MV-4-11 (cell line): ENCODE measurements at places on chromosomes 4 and X.

DNA sequence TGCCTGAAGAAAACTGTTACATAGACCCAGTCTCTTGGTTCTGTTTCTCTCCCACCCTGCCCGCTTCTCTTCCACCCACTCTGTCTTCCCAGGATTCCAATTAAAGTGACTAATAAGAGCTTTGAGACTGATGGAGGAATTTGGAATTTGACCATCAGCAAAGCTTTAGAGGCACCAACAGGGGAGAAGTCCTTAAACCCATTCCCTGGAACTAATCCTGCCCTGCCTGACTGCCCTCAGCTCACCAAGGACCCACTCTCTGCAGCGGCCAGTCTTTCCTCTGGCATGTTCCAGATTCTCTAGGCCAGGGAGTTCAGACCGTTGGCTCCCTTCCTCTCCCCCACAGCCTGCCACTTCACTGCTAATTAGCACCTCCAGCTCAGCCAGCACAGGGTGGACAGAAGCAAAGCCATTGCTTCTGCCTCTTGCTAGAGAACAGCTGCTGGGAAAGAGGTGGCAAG lies 23.9 kb downstream of the SCD5 start:
- DNase-seq = no peak

GRCh38 chrX:84165711-84166110 lies 22.3 kb downstream of the RPS6KA6 start:
- no peak for DNase-seq

DNA sequence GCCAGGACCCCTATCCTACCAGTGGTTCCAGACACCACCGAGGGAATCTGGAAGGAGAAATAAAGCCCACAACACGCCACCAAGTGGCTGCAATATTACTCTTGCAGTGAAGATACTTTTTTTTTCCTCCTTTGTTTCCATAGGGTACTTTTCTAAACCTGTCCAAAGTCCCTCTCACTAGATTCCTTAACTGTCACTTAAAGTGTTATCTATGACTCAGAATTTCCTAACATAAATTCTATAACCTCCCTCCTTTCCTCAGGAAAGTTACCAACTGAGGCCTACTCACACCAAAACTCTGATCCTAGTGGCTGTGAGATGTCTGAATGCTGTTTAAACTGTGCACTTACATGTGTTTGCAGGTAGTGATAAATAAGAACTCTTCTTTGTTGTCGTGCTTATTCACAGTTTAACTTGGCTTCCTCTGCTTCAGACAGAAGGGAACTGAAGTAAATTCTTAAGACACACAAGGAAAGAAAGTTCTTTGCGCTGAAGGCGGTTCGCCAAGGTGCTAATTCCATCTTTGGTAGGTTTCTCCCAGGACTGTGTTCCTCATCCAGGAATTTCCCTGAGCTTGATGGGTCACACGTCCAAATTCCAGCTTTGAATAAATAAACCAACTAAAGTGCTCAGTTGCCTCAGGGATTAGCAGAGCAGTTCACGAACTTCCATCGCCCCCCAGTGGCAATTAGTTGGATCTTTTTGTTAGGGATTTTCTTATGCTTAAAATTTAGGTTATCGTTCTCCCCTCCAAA lies 10.7 kb upstream of the HCCS start:
- peak; percentile 0 for DNase-seq

DNA sequence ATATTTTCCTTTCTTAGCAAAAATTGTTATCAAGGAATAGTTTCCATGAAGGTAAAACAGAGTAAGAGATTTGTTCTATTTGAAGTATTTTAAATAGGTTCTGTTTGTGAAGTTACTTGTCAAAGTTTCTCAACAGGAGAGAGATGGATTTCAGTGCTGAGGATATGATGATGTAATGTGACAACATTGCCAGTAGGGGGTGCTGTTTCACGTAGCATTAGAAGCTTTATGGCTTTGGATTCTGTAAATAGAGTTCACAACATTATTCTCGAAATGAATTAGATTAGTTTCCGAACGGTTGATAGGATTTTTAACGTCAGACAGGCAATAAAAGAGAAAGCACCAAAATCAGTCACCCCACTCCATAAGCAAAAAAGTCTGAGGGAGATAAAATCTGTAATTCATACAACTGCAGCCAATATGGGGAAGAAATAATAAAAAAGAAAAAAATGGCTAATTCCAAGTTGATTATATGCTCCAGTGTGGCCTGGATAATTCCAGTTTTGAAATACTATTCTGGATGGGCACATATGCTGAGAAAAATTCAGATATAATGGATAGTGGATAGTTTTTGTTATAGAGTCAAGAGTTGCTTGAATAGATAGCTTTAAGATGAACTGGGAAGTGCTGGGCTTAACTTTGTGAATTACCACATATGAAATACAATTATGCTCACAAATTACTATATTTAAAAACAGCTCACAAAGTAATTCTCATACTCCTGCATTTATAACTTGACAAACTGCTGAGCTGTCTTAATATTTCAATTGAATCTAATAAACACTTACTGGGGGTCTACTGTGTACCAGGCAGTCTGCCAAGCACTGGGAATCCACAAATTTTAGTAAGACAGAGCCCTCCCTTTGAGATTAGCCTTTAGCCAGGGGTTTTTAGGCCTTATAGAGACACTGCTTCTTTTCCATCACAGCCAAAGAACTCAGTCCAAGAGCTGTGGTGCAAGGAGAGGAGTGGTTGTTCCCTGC lies 109.1 kb downstream of the GPAT3 start:
- peak; percentile 45 for DNase-seq

DNA sequence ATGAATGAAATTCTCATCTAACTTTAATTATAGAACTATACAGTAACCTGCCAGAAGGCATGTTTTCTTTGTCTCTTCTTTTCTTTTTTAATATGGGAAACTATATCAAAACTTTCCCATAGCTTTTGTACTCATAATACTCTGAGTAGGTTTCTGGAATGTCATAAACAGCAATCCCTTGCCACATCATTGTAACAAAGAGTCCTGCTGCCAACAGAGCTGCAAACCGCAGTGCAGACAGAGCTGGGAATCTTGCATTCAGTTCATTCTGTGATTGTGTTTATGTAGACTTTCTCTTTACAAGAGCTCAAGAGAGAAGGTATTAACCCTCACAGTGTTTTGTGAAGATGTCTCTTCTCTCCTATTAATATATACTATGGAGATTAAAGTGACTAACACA lies 304.4 kb upstream of the SLIT2 start:
- no peak for DNase-seq

DNA sequence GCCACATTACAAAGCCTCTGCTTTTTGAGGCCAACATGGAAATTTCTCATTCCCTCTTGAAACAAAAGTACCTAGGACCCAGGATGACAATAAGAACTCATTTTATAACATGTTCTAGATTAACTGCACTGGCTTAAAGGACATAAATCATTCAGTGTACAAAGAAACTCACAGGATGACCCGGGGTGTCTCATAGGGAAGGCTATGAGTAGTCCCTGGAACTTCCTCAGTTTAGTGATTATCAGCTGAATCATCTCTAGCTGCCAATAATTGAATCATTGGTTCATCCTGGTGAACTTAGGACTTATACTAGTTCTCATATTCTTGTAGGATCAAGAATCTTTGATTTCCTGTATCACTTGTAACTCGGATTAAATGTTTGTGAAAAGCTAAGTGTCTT lies 95.8 kb upstream of the WDR1 start:
- no peak for DNase-seq

DNA sequence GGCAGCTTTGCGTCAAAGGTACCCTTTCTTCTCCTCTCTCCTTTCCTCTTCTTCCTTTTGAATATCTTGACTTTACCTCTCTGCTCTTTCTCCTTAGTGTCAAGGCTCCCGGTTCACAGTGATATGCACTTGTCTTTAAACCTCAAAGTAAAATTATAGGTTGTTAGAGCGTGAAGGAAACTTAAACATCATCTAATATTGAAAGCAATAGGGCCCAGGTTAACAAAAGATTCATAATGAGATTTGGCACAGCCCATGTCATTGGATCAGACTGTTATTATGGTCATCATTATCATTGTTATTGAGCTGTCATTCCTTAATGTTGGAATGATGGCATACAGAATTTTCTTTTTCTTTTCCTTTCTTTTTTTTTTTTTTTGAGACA lies 32.5 kb downstream of the FTHL17 start:
- no peak for DNase-seq

DNA sequence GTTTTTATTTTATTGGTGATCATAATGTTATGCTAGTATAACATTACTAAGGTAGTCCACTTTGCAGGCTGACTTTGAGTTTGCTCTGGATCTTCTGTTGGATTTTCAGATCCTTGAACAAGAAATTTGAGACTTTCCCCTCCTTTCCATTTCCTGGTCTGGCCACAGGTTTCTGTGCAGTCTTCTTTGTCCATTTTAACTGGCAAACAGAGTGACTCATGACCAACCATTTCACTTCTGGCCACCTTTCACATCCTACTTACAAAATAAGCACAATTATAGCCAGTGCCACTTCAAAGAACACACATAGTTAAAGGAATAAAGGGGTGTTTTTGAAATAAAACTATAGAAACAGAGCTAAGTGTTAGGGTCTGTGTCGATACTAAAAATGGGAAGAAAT lies 8.4 kb downstream of the ANK2 start:
- DNase-seq = no peak

DNA sequence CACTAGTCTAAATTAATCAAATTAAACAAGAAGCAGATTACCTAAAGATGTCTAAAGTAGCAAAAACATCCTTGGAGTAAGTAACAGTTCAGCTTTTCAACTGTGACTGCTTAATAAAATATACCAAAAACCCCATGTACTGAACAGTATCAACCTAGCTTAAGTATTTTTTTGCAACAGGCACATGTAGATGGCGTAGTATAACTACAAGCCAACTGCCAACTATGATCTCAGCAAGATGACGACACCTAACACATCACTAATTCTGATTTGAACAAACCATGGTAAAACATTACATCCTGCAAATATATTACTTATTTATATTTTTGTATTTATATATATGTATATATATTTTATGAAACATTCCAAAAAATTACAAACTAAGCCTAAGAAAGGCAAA lies 24.5 kb downstream of the DHX15 start:
- DNase-seq = no peak

- DNase-seq = no peak
Observed at GRCh38 chr4:153266988-153267387, 62.7 kb downstream of the TRIM2 start.

GRCh38 chr4:99722725-99723124 lies 65.1 kb upstream of the C4orf54 start:
- DNase-seq = no peak

DNA sequence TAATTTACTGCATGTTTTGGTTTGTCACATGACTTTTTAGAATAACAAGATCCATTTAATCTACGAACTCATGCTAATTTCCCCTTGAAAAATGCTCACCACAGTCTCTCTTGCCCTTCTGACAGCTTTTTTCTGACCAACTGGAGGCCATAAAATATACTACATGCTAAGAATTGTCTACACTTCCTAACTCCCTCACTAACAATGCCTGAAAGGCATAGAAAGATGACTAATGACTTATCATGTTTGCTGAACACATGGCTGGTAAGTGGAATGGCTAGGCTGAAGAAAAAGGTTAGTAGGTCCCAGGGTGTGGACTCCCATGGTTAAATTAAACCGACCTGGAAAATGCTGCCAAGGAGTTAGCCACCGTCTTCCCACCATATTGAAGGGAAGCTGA lies 309.9 kb downstream of the SPOCK3 start:
- DNase-seq = no peak

GRCh38 chr4:77263247-77263646 lies 106.2 kb downstream of the CCNG2 start:
- DNase-seq = peak; percentile 83

GRCh38 chr4:105979506-105979905 lies 84.2 kb downstream of the NPNT start:
- DNase-seq = no peak

DNA sequence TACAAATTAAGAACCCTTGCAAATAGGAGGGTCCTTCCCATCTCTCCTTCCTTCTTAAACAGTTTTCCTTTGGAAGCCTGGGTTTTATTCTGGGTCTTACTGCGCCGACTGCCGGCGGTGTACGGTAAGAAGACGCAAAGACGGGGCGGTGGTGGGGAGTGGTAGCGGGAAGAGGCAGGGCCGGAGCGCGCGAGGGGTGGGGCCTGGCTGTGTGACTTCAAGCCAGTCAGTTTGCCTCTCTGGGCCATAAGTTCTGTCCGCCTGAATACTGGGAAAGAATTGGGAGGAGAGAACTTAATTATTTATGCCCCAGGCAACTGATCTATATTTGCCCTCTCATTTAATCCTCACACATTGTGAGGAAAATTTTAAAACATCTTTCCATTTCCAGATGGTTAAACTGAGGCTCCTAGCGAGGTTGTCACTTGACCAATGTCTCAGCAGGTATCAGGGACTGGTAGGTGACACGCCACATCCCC lies 726 bp upstream of the KANTR start:
- peak; percentile 60 for DNase-seq

DNA sequence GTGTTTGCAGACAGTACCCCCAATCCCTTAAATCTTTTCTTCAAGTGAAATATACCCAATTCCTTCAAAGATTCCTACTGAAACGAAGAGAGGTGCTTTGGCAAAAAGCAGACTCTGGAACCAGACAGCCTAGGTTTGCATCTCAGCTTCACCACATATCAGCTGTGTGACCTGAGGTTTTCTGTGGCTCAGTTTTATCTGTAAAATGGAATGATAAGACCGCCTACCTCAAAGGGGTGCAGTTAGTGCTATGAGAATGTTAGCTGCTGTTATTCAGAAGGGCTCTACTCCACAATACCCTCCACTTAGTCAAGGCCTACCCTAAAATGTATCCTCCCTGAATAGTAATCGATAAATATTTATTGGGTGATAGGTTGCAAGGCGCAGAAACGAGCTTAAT lies 664 bp downstream of the PIR start:
- no peak for DNase-seq

- DNase-seq = no peak
Observed at GRCh38 chrX:10743476-10743875, 123.1 kb upstream of the MID1 start.

- DNase-seq = no peak
Observed at GRCh38 chrX:113726466-113726865, 857.4 kb upstream of the HTR2C start.

DNA sequence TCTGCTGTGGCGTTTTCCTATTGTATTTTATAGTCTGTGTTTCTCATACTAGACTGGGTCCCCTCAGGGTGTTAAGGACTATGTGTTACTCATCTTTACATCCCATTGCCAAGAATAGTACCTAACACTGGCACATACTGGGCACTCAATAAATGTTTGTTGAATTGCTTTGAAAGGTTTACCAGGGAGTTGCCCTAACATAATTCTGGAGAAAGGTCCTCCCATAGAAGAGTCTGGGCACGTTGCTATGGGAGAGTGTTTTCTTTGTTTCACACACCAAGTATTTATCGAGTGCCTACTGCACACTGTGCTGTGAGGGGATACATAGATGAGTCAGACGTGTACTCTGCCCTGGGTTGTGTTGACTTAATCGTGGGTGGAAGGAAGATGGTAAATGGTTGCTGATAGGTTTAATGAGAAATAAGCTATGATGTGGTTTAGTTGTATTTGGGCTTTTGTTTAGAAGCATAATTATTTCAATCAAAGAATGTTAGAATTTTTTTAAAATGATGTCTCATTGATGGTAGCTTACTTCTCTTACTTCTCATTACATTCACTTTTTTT lies 42.9 kb downstream of the AFF1 start:
- peak; percentile 34 for DNase-seq
